ENCODE measurements at places on chromosomes 16 and 17.

DNA sequence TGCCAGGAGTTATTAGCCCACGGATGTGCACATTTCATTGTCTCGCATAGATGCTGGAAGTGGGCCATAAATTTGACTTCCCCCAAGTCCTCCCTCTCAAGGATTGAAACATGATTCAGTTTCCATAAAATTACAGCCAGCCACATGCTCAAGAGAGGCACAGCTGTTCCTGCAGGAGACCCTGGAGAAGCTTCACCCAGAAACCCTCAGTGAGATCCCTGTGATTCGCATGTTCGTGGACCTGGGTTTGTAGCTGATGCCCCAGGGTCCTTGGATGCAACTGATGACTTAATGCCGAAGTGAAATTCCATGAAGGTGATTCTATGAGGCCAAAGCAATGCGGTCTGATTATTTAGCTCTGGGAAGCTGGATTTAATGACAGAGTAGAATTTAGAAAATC, 24.7 kb upstream of the AQP8 start:
- no peak for DNase-seq

DNA sequence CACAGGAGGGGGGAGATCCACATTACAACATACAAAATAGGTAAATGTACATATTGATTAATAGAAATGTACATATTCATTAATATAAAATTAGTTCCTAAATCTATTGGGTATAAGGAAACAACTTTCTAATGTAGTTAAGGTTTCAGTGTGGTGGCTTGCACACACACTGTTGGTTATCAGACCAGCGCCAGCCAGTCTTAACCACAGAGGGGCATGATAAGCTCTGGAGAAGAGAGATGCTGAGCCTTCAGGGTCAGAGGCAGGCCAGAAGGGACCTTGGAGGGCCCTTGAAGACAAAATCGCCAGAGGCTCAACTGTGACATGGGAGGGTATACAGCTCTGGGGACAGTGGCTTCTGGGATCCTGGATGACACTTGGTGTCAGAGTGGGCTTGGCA, 10.9 kb upstream of the ZFP90 start:
- no peak for DNase-seq

DNA sequence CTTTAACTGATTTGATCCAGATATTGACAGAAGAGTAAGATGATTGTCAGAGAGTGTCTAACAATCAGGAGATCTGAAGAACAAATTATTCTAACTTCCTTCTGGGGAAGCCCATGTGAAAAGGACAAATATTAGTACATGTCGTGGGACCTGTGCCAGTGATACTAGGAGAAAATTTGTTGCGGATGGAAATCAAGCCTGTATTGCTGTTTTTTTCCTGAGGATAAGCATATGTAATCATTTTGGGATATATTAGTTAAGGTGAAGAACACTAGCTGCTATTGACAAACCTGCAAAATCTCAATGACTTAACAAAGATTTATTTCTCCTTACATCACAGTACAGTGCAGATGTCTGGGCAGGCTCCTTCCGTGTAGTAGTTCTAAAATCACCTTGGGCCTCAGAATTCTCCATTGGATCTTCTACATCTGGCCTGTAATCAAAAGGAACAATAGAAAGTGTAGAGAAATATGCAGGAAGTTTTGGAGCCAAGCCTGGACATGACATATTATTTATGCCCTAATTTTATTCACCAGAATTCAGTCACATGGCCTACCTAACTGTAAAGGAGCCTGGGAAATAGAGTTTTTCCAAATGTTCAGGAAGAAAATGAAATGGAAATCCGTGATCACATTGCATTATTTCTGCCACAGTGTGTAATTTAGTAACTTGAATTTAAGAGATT, 58.3 kb downstream of the CYB561 start:
- no peak for DNase-seq

- DNase-seq: no peak
Observed at GRCh38 chr16:3781421-3781820, 64.1 kb upstream of the TRAP1 start.

DNA sequence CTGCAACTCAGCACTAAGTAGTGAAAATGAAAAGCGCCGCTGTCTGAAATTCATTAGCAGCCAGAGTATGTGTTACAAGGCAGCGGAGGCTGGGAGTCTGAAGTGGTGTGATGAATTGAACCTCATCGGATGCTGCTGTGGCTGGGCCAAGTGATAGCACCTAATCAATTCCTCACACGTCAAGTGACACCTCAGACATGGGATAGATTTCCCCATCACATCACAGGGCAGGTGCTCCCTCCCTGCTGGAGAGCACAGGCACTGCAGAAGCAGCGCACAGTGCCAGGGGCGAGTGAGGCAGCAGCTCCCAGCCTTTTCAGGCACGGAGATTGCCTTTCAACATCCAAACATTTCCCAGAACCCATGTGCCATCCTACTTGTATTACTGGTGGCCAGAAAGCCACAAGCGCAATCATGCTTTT, 32.2 kb downstream of the DRC3 start:
- no peak for DNase-seq

- DNase-seq: no peak
Observed at GRCh38 chr17:82436601-82437324, 13.8 kb downstream of the CYBC1 start.

DNA sequence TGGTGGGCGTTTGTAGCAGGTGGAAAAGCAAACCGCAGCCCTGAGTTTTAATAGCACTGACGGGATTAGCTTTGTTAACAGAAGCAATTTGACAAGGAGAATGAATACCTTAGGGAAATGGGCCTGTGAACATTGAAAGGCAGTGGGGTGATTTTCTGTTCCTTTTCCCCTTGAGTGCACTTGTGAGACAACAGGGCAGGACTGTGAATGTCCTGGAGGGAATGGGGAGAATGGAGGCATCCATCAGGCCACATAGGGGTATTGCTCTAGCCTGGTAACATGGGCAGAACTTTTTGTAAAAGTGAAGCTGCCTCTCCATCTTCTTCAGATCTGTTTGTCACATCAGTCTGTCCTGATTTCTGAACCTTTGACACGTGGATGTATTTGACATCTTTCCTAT, 26.2 kb downstream of the USP43 start:
- DNase-seq: no peak

DNA sequence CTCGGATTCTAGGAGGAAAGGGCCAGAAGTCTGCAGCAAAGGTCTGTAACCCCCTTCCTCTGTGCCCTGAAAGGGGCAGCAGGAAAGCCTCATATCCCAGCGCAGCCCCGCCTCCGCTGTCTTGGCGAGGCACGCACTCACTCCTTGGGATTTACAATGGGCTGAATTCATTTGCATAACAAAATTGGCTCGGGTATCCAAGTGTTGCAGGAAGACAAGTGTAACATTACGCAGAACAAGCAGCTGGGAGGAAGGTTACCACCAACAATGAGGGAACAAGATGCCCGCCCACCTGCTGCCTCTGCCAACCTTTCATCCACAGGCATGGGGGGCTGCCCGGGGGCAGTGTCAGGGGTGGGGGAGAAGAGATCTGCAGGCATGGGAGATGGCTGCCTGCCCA, 130.4 kb downstream of the MRM1 start:
- DNase-seq: no peak

GRCh38 chr16:85675251-85675874, 13.4 kb downstream of the GINS2 start:
- DNase-seq: no peak

DNA sequence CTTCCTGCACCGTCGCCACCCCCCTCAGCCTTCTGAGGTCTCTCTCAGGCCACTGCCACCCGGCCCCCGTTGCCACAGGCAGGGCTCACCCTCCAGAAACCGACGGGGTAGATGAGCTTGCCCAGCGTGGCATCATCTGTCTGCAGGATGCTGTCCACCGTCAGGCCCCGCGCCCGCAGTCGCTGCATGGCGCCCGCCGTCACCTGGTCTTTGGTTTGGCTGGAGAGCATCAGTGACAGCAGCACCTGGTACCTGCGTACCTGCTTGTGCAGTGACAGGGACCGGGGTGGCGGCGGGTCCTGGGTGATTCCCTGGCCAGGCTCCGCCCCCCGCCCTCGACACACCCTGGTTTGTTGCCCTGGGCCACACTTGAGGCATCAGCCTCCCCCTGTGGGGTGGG, 3.1 kb downstream of the NTHL1 start:
- no peak for DNase-seq

DNA sequence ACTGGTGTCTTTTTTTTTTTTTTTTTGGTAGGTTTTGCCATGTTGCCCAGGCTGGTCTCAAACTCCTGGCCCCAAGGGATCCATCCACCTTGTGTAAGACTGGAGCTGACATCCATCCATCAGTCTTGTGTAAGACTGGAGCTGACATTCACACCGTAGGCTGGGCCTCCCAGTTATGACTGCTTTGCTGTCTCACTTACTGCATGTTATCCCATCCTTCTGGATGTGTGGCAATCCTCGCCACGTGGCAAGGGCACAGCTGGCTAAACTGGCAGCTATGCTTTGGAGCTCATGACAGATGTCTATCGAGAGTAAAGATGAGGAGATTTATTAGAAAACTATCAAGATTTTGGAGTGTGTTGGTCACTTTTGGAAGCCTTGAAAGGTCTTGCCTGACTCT, 115.1 kb downstream of the ABCA8 start:
- no peak for DNase-seq

DNA sequence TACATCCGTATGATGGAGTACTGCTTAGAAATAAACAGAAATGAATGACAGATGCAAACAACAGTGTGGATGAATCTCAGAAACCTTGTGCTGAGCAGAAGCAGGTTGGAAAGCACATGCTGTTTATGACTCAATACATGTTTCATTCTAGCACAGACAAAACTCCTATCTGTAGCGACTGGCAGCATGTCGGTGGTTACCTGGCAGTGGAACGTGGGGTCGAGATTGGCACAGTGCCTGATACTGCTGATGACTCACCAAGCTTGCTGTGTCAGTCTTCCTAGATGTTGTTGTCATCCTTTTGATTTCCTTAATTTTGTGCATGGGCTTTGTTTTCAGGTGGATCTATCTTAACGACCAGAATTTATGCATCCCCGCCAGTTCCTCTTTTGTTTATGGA, 62.1 kb downstream of the GAN start:
- DNase-seq: no peak

GRCh38 chr16:88844419-88845036, 12.2 kb downstream of the GALNS start:
- DNase-seq: no peak

- no peak for DNase-seq
Observed at GRCh38 chr16:28107232-28107631, 43.7 kb upstream of the GSG1L start.

DNA sequence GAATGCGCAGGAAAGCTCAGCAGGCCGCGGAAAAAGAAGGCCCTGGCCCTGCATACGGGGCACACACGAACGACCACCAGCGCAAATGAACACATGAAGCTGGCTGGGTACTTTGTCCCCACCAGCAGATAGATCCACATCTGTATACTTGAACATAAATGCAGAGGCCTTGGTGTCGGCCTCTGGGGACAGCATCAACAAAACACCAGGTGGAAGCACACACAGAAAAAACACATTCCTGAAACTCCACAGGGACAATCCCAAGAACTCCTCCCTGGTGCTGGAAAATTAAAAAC, 606 bp upstream of the ZBTB4 start:
- no peak for DNase-seq

DNA sequence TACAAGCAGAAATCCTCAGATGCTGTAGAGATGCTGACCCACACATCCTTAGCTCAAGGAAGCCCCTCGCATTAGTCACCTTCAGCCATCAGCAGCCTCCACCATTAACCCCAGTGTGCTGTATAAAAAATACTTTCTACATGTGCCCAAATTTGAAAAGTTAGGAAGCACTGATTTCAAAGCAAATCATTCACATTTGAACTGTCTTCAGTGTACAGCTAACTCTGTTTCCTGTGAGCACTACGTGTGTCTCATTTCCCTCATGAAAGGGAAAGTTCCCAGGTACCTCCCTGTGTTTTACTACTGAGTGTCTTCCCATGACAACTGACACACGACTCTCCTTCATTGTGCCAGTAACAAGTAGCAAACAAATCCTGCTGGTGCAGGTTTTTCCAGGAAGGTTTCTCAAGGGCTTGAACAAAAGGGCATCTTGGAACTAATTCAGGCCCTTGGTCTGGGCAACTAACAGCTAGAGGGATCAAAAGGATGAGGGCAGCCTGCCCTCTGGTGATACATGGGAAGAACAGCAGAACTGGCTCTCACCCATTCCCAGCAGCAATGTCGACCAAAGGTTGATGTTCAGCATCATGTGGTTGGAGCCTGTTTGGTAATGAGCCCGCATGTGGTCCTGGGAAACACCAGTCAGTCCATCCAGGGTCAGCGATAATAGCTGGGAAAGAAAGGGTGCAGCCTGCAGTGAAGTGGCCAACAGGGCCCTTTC, 4.0 kb downstream of the SLC35B1 start:
- no peak for DNase-seq

DNA sequence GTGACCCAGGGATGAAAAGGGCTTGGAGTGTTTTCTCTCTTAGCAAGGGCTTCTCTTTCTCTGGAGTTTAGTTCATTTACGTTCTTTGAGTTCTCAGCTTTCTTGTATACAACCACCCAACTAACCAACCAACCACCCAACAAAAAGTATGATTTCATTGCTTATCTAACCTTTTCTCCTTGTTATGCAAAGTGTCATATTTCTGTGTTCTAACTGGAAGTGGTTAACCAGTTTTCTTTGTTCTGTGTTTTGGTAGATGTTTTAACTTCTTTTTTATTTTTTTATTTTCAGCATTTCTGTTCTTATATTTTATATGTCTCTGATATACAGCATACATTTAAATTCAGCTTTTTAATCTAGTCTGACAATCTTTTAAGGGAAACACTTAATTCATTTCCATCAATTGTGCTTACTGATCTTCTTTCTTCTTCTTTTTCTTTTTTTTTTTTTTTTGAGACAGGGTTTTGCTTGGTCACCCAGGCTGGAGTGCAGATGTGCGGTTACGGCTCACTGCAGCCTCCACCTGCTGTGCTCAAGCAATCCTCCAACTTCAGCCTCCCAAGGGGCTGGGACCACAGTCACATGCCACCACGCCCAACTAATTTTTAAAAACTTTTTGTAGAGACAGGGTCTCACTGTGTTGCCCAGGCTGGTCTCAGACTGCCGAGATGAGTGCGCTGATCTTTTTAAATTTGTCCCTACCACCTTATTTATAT, 29.6 kb downstream of the NLK start:
- DNase-seq: no peak

DNA sequence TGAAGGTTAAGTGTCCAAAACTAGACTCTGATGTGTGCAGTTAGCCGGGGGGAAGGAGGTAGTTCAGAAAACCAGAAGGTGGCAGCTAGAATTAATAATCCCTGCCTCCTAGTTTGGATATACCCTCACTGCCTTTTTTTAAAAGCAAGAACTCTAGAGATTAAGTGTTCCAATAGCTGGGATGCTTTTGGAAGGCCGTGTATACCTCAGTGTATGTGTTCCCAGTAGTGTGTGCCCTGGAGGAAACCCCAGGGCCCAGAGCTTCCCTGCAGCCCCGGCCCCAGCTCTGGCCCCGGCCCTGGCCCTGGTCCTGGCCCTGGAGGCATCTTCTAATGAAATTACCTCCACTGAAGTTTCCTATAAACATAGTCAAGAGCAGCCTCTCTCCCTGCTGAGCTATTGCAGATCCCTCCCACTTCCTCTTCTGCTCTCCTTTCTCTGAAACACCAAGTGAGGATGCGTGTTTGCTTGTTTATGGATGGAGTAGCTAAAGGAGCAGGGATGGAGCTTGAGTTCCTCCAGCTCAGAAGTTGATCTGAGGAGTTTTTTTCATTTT, 130.7 kb downstream of the PRKCA start:
- no peak for DNase-seq
